Thymus (tissue), 14 donors: ENCODE measurements at places on chromosomes 1 and 21. TPM values are rescaled to one million over a fixed set of nuclear protein-coding genes. Genes with fewer than 3 reads are reported as not detected.

The OVAAL gene
- 0.05 TPM for total RNA-seq

The RNF186 gene
- 0.14 TPM for total RNA-seq

GRCh38 chr1:12143631-12144155, 23.1 kb upstream of the TNFRSF1B start:
- no peak for DNase-seq

- no peak for DNase-seq
Measured at GRCh38 chr21:35920436-35920835, 139.9 kb downstream of the SETD4 start.

DNA sequence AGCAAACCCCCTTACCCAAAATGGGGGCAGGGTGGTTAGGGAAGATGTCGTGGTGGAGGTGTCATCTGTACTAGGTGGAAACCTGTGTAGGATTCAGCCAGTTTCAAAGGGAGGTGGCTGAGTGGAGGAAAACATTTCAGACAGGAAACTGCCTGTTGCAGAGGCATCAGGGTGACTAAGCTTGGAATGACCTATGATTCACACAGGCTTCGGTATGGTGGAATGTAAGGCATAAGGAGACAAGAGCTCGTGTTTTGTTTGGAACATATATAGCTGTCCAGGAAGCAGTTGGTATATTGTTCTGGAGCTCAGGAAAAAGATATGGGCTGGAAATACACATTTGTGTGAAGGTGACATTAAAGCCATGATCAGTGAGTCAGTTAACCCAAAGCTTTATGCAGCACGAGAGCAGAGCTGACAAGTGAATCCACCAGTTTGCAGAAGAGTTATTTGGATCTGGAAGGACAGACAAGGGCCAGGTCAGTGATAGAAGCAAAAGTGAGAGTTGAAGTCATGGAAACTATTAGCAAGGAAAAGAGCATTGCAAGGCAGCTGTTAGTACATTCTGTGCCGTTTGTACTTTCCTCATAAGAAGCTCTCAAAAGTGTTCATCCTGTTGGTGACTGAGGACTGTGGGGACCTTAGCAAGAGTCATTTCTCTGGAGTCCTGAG, 12.2 kb downstream of the UTP25 start:
- DNase-seq = no peak

GRCh38 chr1:10628685-10629084, 153.9 kb downstream of the PEX14 start:
- no peak for DNase-seq
